ENCODE measurements at places on chromosomes 5 and 9.

DNA sequence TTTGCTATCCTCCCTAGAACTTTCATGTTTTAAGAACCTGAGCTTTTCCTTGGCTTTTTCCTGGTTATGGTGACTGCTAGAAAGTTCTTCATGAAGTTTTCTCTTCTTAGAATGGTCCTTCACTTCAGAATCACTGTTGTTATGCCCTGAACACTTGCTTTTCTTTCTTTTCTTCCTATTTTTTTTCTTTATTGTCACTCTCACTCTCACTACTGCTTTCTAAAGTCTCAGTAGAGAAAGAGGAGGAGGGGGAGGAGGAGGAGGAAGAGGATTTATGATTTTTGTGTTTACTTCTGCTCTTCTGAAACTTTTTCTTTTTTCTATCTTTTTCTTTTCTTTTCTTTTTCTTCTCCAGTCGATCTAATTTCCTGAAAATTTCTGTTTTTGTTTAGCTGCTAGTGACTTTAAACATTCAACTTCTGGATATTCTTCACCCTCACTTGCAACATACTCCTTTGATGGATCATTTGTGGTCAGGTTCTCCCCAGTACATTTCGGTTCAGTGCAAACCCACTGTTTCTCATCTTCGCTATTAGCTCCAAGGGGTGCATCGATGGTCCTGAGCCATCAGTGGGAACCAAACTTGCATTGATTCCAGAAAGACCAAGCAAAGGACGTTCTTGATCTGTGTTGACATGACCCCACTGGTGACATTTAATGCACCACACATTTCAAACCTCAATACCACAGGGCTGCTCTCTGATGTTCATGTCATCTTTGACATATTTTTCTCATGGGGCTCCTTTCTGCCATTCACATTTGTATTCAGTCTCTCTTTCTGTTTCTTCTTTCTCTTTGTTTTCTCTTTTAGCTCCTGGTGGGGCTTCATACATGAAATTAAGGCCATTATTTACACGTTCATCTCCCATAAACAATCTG lies 81.6 kb upstream of the HAND1 start:
- DNase-seq, result no peak

GRCh38 chr5:106454651-106455415 lies 1215.9 kb downstream of the EFNA5 start:
- DNase-seq, result peak; percentile 32

- DNase-seq, result peak; percentile 28
Observed at GRCh38 chr9:70411121-70411929, 3.1 kb downstream of the KLF9 start.

GRCh38 chr5:17436761-17437221 lies 61.2 kb upstream of the TAF11L2 start:
- DNase-seq, result peak; percentile 4

DNA sequence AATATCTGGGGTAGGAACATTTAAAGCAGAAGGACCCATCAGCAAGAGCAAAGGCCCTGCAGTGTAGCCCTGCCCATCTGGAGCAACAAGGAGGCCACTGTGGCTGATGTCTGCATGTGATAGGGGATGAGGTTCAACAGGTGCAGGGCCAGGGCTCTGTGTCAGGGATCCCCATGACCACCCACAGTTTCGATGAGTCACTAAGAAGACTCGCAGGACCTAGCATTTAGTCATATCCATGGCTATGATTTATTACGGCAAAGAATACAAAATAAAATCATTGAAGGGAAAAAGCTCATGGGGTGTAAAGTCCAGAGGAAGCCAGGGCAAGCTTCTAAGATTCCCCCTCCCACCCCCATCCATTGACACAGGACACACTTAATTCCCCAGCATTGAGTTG lies 188.6 kb downstream of the ADGRV1 start:
- DNase-seq, result peak; percentile 22

GRCh38 chr9:123835821-123836220 lies 94.1 kb downstream of the DENND1A start:
- DNase-seq, result no peak

GRCh38 chr5:38473008-38473407 lies 83.4 kb downstream of the LIFR start:
- no peak for DNase-seq

- DNase-seq, result no peak
Observed at GRCh38 chr5:139900546-139901250, 105.1 kb downstream of the PSD2 start.

GRCh38 chr5:36089989-36090388 lies 23.3 kb upstream of the UGT3A2 start:
- DNase-seq, result peak; percentile 43

DNA sequence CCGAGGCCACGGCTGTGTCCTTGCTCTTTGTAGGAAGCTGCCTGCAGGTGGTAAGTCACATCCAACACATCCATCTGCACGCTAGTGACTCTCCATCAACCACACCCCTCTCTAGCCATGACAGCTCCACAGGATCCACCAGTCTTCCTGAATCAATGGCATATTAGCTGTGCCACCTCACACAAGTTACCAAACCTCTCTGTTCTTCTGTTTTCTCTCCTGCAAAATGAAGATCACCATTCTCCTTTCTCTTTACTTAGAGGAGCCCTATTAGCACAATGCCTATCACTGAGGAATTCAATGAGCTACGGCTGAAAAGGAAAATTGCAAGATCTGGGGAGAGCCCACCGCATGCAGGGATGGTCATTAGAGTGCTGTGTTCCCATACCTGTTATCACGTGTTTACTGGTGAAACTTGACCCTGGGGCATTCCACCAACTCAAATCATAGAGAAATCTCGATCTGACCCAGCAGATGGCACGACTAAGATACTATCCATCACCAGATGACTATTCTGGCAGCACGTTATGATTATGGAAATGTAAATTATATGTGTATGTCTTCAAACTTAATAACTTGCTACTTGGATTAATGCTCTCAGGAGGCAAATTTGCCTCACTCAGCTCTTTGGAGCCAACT lies 20.9 kb downstream of the WHRN start:
- DNase-seq, result no peak

DNA sequence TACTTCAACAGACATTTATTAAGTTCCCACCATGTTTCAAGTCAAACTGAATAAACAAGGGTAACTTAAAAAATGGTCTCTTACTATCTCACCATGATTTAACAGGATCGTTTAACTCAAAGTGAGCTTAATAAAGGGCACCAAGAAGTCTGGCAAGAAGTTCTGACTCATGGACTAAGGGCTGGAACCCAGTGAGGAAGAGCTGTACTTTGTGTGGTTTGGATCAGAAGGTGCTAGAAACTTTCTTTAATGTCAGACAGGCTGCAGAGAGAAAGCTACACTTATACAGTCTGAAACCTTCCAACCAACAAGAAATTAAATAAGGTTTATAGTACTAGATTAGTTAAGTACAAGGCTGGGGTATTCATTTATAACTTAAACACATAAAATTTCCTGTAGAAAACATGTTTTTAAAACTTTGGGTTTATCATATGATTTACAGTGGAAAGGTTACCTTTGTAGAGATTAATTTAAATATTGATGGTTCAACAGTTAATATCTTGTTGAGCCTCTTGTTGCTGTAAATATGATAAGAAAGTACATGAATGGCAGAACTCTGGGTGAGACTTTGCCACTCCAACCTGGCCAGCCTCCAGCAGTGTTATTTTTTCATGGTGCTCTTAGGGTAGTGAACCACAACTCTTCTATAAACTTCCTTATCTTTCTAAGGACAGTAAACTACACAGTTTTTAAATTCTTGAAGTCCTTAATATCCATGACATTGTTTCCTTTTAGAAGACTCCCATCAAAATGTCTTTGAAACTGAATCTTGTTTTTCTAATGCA lies 162.8 kb downstream of the MAN2A1 start:
- DNase-seq, result no peak

DNA sequence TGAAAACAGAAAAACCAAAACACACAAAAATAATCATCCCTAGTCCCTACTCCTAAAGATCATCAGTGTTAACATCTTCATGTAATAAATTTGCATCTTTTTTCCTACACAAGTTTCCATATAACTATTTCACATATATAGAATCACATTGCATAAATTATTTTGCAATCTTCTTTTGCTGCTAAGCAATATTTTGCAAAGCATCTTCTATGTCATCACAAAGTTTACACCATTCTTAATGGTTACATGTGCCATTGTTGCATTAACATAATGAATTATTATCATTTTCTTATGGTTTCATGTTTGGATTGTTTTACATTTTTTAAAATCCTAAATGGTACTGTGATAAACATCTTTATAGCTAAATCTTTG lies 17.8 kb downstream of the SH3TC2 start:
- no peak for DNase-seq

- no peak for DNase-seq
Observed at GRCh38 chr5:63323926-63324325, 638.3 kb downstream of the HTR1A start.

DNA sequence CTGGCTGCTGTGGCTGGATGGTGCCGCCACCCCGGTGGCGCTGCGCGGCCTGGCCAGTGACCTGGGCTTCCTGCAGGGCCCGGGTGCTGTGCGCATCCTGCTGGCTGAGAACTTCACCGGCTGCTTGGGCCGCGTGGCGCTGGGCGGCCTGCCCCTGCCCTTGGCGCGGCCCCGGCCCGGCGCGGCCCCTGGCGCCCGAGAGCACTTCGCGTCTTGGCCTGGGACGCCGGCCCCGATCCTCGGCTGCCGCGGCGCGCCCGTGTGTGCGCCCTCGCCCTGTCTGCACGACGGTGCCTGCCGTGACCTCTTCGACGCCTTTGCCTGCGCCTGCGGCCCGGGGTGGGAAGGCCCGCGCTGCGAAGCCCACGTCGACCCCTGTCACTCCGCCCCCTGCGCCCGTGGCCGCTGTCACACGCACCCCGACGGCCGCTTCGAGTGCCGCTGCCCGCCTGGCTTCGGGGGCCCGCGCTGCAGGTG lies 17.5 kb downstream of the CRB2 start:
- DNase-seq, result no peak

- no peak for DNase-seq
Observed at GRCh38 chr5:127864511-127864910, 161.3 kb downstream of the CCDC192 start.

- DNase-seq, result no peak
Observed at GRCh38 chr9:105188746-105189145, 55.7 kb upstream of the SLC44A1 start.

GRCh38 chr5:156420665-156421064 lies 93.7 kb downstream of the SGCD start:
- DNase-seq, result no peak

- DNase-seq, result peak; percentile 24
Observed at GRCh38 chr5:132772291-132773070, 4.6 kb downstream of the SEPTIN8 start.

DNA sequence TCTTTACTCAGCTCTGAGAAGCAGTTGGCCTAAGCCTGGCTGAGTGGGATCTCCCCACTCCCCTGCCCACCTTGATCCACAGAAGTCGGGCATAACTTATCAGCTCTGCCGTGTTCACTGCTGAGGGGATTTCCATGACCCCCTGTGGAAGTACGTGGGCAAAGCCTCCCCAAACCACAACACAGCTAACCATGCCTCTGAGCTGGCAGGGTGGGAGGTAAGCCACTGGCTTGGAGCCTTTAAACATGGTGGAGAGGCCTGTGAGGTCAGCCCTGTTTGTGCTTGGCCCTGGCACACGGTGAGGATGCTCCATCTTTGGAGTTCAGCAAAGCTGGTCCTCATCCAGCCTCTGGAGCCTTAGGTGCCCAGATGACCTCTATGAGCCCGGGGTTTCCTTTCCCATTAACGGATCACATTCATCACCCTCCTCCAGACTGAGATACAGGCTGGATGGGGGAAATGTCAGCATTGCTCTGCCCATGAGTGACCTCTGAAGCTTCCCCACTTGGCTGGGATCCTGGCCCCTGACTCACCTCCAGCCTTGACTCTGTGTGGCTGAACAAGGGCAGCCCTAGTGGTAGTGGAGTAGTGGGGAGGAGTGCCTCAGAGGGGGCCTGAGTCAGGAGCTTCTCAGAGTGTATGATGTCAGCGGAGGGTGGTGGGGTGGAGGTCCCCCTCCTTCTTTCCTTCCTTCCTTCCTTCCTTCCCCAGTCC lies 6.2 kb downstream of the PDLIM4 start:
- DNase-seq, result peak; percentile 88

DNA sequence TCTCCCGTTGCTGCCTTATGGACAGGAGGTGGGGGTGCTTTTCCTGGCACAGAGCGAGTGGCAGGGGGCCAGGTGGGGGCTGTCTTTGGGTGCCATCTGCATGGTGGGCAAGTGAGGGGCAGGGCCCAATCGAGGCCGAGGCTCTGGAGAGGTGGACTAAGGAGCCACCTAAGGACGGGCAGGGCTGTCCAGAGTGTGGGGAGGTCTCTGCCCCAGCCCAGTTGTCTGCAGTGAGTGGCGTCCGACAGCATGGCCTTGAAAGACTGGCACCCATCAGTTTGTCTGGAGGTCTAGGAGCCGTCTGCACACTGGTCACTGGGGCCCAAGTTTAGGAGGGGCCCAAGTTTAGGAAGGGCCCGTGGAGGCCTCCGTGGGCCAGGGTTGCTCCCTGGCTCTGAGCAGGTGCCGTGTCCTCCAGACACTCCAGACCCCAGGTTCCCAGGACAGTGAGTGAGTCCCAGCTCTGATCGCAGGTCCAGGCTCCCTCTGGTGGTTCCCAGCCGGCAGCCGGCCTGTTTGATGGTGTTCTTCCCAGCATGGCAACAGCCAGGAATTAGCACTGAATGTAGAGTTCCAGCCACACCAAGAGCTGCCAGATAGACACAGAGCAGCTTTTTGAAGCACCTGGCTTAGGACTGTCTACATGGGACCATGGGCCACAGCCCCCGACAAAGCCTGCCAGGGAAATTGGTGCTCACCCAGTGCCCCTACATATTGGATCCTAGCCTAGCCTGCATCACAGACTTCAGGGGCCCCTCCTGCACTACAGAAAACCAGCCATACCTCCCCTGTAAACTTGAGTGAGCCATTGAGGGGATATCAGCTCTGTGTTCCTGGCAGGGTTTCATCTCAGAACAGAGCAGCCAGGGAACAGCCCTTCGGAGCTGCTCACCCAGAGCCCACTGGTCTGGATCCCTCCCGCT lies 120.9 kb downstream of the WNK2 start:
- peak; percentile 29 for DNase-seq

All from fibroblast of skin of scalp (primary cell).